ENCODE measurements at places on chromosomes 12 and 14.

- no peaks in the 10 kb centered on the region for H3K4me1 ChIP-seq
- H3K4me3 ChIP-seq, result no peak overlapping the region
- H3K27me3 ChIP-seq, result no peaks in the 10 kb centered on the region
- peaks cover 6% of the 10 kb centered on the region for H3K36me3 ChIP-seq
- DNase-seq, result no peak
Observed at GRCh38 chr14:53032161-53032803, 81.4 kb upstream of the FERMT2 start.

- H3K27ac ChIP-seq, result no peak overlapping the region
- no peak overlapping the region for H3K4me3 ChIP-seq
- peaks cover 2% of the 10 kb centered on the region for H3K4me1 ChIP-seq
- H3K27me3 ChIP-seq, result no peaks in the 10 kb centered on the region
- no peaks in the 10 kb centered on the region for H3K36me3 ChIP-seq
Observed at GRCh38 chr12:105025890-105026289, 39.8 kb downstream of the NOPCHAP1 start.

DNA sequence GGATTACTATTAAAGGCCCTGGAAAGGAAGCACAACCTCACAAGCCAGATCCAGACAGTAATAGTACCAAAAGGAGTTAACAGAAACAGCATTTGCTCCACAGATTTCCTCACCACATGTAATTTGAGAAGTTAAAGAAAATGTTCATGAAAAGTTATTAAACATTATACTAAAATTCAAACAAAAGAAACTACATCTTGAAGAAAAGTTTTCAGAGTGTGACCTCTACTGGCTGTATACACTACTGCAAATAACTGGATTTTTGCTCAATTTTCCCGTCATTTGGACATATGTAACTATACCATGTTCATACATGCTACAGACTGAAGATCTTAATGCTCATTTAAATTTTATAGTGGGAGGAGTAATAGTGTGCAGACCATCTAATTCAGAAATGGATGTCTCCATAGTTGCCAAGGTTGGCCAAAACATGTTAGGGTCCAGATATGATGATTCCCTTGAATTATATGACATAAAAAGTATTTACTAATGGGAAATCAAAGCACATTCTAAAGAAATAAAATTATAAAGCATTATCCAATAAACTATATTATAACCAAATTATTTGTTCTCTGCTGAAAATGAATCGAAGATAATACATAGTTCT, 5.6 kb downstream of the KRR1 start:
- H3K4me3 ChIP-seq, result no peak overlapping the region
- H3K36me3 ChIP-seq, result peaks cover 26% of the 10 kb centered on the region
- DNase-seq, result no peak
- peaks cover 10% of the 10 kb centered on the region for H3K4me1 ChIP-seq
- H3K27ac ChIP-seq, result no peak overlapping the region

DNA sequence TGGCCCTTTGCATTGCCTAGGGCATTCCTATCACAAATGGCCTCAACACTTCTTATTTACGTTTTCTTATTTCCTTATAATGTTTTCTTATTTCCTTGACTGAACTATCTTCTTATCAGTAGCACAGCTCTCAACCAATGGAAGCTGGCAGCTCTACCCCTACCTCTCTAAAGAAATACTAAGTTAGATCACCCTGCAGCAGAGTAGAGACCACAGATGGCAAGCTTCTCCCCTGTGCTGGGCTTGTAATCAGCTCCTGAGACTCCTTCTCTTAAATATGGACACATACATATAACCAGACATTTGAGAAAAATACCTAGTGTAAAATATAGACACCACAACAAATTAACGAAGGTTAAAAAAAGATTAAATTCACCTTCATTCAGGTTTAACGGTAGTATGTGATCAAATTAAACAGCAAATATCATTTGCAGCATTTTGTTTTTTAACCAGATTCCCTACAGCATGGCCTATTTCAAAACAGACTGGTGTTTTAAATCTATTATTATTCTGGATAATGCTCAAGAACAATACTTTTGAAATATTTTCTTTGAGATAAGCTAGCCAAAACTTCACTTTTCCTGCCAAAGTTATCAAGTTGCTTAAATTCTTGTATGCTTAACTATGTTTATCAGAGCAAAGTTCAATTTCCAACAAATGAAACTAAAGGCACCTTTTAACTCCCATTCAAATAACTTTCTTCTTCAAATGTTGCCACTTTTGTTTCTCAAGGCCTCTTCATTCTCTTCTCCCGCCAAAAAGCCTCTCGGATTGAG, 54.3 kb downstream of the SLC41A2 start:
- H3K4me1 ChIP-seq, result no peaks in the 10 kb centered on the region
- H3K36me3 ChIP-seq, result no peaks in the 10 kb centered on the region
- H3K4me3 ChIP-seq, result no peak overlapping the region
- H3K27me3 ChIP-seq, result peaks cover 2% of the 10 kb centered on the region

GRCh38 chr14:103428723-103429556, 43.7 kb downstream of the MARK3 start:
- no peaks in the 10 kb centered on the region for H3K27me3 ChIP-seq
- H3K4me3 ChIP-seq, result no peak overlapping the region
- no peak overlapping the region for H3K27ac ChIP-seq
- H3K4me1 ChIP-seq, result peaks cover 37% of the 10 kb centered on the region

DNA sequence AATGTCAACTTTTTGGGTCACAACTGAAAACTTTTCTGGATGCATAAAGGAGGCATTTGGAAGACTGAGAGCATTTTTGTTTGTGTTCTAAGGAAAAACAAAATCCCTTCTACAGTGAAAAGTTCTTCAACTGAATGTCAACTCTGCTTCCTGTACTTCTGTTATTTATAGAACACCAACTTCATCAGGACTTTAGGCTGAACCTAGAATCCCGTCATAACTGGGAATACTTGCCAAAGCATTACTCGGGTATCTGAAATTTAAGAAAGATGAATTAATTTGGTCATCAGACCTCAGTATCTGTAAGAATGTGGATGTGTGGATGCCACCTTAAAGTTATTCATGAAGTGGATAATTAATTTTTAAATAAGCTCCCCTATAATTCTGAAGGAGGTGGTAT, 73.2 kb downstream of the FERMT2 start:
- H3K27ac ChIP-seq, result peak overlapping the region; percentile 42
- no peaks in the 10 kb centered on the region for H3K27me3 ChIP-seq
- H3K4me1 ChIP-seq, result peaks cover 64% of the 10 kb centered on the region

- no peaks in the 10 kb centered on the region for H3K36me3 ChIP-seq
- H3K4me1 ChIP-seq, result peaks cover 8% of the 10 kb centered on the region
- DNase-seq, result no peak
- H3K27me3 ChIP-seq, result no peaks in the 10 kb centered on the region
- H3K27ac ChIP-seq, result no peak overlapping the region
Observed at GRCh38 chr12:123083661-123084571, 67.0 kb downstream of the PITPNM2 start.

DNA sequence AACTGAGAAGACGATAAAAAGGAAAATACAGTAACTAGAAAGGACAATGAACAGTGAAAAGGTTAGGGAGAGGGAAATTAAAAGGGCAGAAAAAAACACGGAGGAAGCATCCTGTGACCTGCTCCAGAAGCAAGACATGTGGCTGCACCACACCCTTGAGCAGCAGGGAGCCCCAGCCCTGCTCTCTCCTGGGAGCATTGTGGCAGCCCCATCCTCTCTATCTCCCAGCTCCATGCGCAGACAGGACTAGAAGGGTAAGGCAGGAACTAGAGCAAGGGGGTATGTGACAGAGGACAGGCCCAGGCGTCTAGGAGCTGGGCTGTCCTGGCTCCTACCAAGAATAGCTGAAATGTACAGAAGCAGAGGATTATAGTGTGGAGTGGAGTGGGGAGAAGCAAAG, 38.6 kb upstream of the SMUG1 start:
- no peaks in the 10 kb centered on the region for H3K36me3 ChIP-seq
- no peak for DNase-seq
- H3K27ac ChIP-seq, result no peak overlapping the region
- H3K4me1 ChIP-seq, result peaks cover 6% of the 10 kb centered on the region
- no peaks in the 10 kb centered on the region for H3K27me3 ChIP-seq

DNA sequence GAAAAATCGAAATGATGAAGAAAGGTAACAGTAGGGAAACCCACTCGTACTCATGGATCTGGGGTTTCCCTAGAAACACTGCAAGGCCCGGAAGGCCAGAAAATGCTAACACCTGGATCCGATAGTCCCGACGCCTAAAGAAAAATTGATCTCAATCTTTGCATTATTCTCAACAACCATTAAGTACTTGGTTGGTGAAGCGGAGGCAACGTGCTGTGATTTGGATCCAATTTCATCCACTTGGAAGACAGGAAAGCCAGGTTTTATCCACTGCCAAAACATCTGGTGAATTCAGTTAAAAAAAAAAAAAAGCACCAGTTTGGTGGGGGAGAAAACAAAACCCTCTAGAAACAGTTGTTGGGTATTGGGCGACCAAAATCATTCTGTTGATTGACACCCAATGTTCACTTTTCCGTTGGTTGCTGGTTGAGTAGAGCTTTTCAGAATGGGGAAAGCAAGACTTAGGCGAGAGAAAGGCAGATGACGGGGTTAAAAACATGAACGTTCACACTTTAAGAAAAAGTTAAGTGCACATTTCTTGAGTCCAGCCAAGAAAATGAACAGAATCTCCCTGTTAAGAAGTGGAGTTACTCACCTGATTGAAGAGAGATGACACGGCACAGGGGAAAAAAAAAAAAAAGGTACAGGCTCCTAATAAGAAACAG, 41.9 kb upstream of the MED13L start:
- H3K27me3 ChIP-seq, result no peaks in the 10 kb centered on the region
- H3K36me3 ChIP-seq, result no peaks in the 10 kb centered on the region
- no peak for DNase-seq
- H3K4me1 ChIP-seq, result peaks cover 12% of the 10 kb centered on the region
- no peak overlapping the region for H3K4me3 ChIP-seq

DNA sequence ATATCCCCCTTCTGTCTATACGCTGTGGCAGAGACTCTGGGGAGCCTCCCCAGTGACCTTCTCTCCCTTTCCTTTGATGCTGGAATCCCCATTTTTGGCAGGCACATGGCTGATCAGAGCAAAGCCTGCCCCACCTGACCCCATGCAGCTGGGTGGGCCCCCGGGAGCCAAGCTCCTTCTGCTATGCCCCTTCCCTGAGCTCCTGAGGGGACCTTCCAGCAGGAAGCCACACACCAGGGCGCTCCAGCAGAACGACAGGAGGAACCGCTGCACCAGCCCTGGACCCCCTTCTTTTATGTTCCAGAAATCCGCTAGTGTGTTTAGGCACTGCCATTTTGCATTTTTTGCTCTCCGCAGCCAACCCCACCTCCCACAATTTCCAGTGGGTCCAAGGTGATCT, 44.6 kb downstream of the TRAFD1 start:
- no peak overlapping the region for H3K4me3 ChIP-seq
- H3K4me1 ChIP-seq, result 0 out of 2 replicates have a peak, but pooled peaks cover 3% of the 10 kb centered on the region
- H3K27me3 ChIP-seq, result no peaks in the 10 kb centered on the region
- H3K27ac ChIP-seq, result 0 out of 2 replicates have a peak overlapping the region, but pooled peaks have one; percentile 49
- peaks cover 3% of the 10 kb centered on the region for H3K36me3 ChIP-seq

DNA sequence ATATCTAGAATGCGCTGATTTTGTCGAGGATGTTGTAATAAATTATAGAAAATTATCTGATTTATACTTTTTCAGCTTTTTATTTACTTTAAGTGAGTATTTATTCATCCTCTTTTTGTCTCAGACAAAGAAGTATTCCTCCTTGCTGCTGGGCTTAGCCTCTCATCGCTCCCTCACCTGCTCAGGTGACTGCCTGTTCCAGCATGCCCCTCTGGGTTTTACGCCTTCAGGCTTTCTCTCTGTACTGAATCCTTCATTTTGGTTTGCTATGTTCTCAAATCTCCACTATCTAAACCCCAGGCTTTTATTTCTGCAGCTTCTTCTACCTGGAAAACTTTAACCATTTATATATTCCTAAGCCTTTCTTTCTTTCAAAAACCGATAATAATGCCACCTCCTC, 1650.9 kb upstream of the SEL1L start:
- H3K27me3 ChIP-seq, result no peaks in the 10 kb centered on the region
- no peak overlapping the region for H3K4me3 ChIP-seq
- no peak for DNase-seq
- H3K4me1 ChIP-seq, result peaks cover 2% of the 10 kb centered on the region

- H3K36me3 ChIP-seq, result no peaks in the 10 kb centered on the region
- H3K4me1 ChIP-seq, result peaks cover 49% of the 10 kb centered on the region
- H3K4me3 ChIP-seq, result no peak overlapping the region
- H3K27ac ChIP-seq, result 0 out of 2 replicates have a peak overlapping the region, but pooled peaks have one; percentile 12
- no peaks in the 10 kb centered on the region for H3K27me3 ChIP-seq
Observed at GRCh38 chr12:89414851-89415250, 62.5 kb upstream of the DUSP6 start.

DNA sequence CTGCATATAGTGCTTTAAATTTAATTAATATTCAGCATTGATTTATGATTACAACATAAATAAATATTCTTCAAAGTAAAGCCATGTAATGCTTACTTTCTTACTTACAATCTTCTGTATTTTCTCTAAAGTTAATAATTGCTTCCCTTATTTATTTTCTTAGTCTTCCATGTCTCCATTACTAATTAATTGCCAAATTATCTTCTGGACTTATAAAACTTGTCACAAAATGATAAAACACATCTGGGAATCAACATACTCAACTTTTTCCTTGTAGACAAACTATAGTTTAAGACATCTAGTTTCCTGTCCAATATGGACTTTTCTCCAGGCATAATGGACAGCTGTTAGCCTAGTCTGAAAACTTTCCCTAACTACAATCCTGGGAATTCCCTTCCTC, 466.6 kb downstream of the FLRT2 start:
- no peak overlapping the region for H3K4me3 ChIP-seq
- DNase-seq, result no peak
- H3K4me1 ChIP-seq, result no peaks in the 10 kb centered on the region
- no peaks in the 10 kb centered on the region for H3K27me3 ChIP-seq
- no peak overlapping the region for H3K27ac ChIP-seq

GRCh38 chr12:5051913-5052312, 8.2 kb downstream of the KCNA5 start:
- no peaks in the 10 kb centered on the region for H3K4me1 ChIP-seq
- no peak overlapping the region for H3K27ac ChIP-seq
- no peak for DNase-seq

DNA sequence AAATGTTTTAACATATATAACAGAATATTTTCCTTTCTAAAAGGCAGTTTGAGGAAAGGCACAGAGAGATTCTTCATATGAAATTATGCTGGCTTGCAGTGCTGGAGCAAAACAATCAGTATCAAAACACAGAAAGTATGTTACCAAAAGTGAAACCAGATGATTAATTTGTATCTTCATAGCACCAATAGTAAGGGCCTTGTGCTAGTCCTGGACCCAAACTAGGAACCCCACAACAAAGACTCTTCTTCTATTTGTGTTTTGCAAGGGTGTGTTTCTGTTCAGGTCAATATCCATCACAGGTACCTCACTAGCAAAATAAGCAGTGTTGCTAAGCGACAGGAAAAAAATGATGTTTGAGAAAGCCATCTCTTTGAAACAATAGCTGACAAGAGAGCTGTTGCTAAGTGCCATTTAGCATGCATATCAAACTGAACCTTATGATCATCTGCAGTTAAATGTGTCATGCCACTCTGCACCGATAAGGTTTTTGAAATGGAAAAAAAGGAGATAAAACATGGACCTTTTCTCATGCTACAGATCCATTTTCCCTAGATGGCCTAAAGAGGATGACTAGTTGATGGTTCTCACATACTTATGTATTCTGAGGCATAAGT, 196.2 kb upstream of the ALG10 start:
- no peaks in the 10 kb centered on the region for H3K27me3 ChIP-seq
- no peaks in the 10 kb centered on the region for H3K36me3 ChIP-seq
- no peak overlapping the region for H3K27ac ChIP-seq
- no peak for DNase-seq
- H3K4me3 ChIP-seq, result no peak overlapping the region

- H3K36me3 ChIP-seq, result no peaks in the 10 kb centered on the region
- DNase-seq, result no peak
- H3K27me3 ChIP-seq, result no peaks in the 10 kb centered on the region
- H3K27ac ChIP-seq, result no peak overlapping the region
- H3K4me3 ChIP-seq, result no peak overlapping the region
- no peaks in the 10 kb centered on the region for H3K4me1 ChIP-seq
Observed at GRCh38 chr12:91189516-91189915, 6.9 kb upstream of the DCN start.

GRCh38 chr12:109193896-109194295, 77.5 kb downstream of the ACACB start:
- H3K27me3 ChIP-seq, result no peaks in the 10 kb centered on the region
- H3K4me1 ChIP-seq, result no peaks in the 10 kb centered on the region
- peaks cover 14% of the 10 kb centered on the region for H3K36me3 ChIP-seq

Measured in WTC11 (cell line).